ENCODE measurements at places on chromosomes 1 and 21. TPM values are rescaled to one million over a fixed set of nuclear protein-coding genes. Genes with fewer than 3 reads are reported as not detected.

Gene MAGI3
- total RNA-seq: 15.6 TPM

Gene RXRG
- not detected for total RNA-seq

Gene RRP1
- 22.7 TPM for total RNA-seq

Gene SLFNL1
- total RNA-seq: 0.51 TPM

Gene CELA3B
- not detected for total RNA-seq

Gene MRPL20
- total RNA-seq: 98.2 TPM

Gene LRRC38
- total RNA-seq: 0.09 TPM

Gene BEND5
- total RNA-seq: 0.47 TPM

Gene CR1
- total RNA-seq: not detected

Measured in dermis blood vessel endothelial cell (primary cell).